Amniotic epithelial cell (primary cell): ENCODE measurements at places on chromosomes 5 and 9.

DNA sequence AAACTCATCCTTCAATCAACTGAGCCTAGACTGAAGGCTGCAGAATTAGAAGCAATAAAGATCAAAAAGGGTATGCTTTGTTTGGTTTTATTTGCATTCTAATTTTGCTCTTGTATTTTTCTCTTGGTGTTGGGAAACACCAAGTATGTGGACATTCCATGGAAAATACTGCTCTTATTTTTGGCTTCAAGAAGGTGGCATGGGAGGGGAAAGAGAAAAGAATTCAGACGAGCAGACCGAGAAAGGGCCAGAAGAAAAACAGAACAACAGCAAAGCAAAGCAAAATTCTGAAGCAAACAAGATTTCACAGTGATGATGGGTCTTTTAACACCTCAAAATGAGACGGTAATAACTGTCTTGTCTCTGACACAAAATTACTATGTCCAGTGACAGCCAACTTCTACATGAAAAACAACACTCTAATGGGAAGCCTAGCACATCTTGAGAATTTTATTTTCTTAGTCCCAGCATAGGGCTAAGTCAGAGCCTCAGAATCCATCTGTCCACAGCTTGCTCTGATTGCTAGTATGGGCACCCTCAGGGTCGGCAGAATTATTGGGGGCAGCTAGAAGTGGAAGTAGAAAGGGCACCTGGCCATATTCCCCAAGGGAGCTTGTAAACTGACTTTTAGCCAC, 26.8 kb downstream of the FREM1 start:
- no peak for DNase-seq

- DNase-seq = no peak
Measured at GRCh38 chr9:23799521-23799920, 26.5 kb downstream of the ELAVL2 start.

GRCh38 chr9:127680846-127681245, 25.9 kb upstream of the CFAP157 start:
- no peak for DNase-seq

- peak; percentile 15 for DNase-seq
Measured at GRCh38 chr9:98597236-98597771, 111.4 kb downstream of the GABBR2 start.

DNA sequence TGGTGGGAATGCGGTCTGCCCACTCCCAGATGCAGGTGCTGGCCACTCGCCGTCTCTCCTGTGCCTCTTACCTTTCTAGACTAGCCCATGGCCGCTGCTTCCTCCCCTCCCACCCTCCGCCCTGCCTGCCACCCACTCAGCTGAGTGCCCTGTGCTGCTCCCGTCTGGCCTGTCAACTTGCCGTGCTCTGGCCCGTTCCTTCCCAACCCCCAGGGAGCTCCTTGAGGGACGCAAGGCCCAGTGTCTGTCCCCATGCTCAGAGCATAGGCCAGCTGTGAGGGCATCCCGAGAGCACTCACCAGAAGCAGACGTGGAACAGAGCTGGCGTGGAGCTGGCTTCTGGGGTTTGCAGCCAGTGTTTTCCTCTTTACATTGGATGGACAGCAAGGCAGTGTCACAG, 20.2 kb downstream of the HNRNPH1 start:
- DNase-seq = no peak

GRCh38 chr5:78843436-78843835, 141.7 kb downstream of the ARSB start:
- no peak for DNase-seq

DNA sequence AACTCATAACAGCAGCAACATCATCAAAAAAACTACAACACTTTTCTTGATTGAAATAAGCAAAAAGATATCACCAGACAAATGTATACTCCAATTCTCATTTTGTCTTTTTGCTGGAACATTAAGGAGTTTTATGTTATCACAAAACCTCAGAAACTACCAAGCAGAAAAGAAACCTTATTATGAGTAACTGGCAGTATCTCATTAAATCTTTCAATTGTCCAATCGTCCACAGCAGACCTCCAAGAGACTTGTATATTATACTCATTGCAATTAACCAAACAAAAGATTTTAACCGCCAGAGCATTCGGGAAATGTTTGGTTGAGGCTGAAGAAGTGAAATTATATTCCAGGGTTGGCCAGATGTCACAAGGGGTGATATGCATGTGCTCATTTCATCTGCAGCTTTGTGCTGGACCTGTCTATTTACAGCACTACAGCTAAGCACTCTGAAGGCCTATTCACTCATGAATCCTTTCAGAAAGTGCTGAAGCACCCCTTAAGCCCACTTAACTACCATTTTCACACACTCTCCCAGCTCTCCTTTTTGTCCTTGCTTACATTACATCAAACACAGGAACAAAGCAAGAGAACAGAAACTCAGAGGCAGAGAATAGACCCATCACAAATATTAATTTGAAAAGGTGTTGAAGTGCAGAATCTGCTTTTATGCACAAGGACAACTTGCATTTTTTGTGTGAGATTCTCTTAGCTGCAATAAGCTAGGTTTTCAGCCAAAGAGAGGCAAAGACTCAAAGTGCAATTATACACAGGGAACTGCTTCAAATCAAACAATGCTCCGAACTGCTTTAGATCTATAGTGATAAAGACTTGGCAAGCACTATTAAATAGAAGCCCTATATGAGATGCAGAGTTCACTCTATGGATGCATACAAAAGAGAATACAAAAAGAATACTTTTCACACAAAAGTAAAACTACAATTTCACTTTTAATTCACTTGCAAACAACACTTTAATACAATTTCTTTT, 150.4 kb upstream of the POU5F2 start:
- no peak for DNase-seq

DNA sequence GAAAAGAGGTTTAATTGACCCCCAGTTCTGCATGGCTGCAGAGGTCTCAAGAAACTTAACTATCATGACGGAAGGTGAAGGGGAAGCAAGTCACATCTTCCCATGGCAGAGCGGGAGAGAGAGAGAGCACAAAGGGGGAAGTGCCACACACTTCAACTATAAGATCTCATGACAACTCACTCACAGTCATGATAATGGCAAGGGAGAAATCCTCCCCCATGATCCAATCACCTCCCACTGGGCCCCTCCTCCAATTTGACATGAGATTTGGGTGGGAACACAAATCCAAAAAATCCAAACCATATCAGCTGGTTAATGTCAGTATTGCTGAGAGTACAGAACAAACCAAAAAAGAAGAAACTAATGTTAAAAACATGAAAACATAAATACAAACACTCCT, 120.2 kb downstream of the STARD4 start:
- DNase-seq = no peak

DNA sequence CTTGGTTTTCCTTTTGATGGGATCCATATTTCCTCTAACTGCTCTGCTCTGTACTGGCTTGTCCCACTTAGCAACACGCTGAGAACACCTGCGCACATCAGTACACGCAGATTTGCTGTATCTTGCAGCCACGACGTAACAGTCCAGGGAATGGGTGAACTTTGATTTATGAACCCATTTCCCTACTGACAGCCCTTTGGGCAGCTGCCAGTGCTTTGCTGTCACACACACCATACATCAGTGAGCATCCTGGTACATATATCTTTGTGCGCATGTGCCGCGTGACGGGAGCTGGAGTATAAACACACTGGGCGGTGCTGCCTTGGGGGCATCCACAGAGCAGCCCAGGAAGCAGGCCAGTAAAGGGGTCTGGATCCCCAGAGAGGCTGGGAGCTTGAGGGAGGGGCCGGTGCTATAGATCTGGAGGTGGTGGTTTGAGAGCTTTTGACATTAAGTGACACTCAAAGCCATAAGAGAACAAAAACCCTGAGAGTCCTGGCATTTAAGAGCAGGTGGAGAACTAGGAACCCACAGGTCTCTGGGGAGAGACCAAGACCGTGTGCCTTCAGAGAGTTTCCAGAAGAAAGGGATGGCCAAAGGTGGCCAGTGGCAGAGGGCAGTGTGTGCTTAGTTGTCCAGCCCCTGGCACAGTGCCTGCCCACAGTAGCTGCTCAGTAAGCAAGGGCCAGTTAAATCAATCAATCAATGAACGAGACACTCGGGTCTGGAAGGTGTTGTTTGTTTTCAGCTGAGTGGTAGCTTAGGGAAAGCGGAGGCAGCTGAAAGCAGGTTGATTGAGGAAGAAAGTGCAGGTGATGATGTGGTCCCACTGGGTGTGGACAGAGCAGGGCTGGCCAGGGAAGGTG, 53.7 kb downstream of the LMX1B start:
- no peak for DNase-seq

- DNase-seq = no peak
Measured at GRCh38 chr9:36280989-36281388, 22.7 kb upstream of the GNE start.

GRCh38 chr9:93597871-93598646, 21.7 kb downstream of the PHF2 start:
- no peak for DNase-seq

DNA sequence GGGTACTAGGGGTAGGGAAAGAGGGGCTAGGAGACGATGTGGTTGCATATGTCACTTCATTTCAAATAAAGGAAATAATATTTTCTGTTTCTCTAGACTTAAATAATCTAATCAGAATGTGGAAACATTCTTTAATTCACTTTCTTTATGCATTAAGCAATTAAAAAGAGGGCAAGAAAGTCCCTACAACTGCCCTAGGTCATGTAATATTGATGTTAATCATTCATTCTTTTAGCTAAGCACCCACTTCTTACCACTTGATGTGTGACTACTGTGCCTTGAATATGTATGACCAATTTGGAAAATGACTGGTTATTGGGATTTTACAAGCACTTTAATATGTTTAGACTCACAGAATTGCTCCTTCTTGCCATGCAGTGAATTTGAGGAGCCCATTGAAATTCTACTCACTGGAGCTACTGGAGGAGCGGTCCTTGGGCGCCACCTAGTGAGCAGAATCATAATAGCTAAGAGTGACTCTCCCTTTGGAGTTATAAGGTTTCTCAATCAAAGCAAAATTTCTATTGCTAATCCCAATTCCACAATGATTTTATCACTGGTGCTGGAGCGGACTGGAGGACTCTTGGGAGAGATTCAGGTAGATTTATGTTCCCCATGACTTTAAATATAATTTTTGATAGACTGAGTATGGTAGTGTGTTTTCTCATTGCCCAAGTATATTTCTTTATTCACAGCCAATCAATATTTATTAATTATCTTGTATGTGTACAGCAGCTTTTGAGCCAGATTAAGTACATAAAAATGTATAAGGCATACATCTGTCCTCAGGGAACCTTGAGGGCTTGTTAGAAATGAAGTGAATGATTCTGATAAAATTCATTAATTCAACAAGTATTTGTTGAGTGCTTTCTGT, 225.1 kb downstream of the ADGRV1 start:
- DNase-seq = peak; percentile 48

DNA sequence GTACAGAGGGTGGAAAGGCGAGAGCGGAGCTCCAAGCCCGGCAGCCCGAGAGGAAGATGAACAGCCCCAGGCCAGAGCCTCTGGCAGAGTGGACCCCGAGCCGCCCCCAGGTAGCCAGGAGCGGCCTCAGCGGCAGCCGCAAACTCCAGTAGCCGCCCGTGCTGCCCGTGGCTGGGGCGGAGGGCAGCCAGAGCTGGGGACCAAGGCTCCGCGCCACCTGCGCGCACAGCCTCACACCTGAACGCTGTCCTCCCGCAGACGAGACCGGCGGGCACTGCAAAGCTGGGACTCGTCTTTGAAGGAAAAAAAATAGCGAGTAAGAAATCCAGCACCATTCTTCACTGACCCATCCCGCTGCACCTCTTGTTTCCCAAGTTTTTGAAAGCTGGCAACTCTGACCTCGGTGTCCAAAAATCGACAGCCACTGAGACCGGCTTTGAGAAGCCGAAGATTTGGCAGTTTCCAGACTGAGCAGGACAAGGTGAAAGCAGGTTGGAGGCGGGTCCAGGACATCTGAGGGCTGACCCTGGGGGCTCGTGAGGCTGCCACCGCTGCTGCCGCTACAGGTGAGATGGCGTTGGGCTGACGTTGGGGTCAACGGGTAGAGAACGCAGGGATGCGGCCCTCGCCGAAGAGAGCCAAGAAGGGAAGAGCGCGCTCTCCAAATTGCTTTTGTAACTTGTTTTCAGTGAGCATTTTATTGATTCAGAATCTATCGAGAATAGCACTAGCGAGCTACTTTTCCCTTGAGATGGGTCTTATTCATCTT, at the start of gene PTGER4:
Gene PTGER4, plus strand, starts transcription at position 3 of the 769 bp plus-strand sequence. CDS start 1,079 bp downstream, outside the sequence.
- no peak for DNase-seq

DNA sequence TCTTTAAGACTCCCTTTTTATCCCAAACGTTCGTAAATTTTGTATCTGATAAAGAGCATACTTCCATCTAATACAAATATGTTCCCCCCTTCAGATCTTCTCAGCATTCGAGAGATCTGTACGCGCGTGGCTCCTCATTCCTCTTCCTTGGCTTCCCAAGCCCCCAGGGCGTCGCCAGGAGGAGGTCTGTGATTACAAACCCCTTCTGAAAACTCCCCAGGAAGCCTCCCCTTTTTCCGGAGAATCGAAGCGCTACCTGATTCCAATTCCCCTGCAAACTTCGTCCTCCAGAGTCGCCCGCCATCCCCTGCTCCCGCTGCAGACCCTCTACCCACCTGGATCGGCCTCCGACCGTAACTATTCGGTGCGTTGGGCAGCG, 19.9 kb downstream of the CDKN2A start:
- no peak for DNase-seq
